HFFc6 (cell line): ENCODE measurements at places on chromosomes 3 and 15. TPM values are rescaled to one million over a fixed set of nuclear protein-coding genes. Genes with fewer than 3 reads are reported as not detected.

- no peak for DNase-seq
Measured at GRCh38 chr3:155370764-155371503, 77.5 kb upstream of the STRIT1 start.

GRCh38 chr3:44992555-44993470 is 16.8 kb downstream of the EXOSC7 start:
- no peak for DNase-seq

DNA sequence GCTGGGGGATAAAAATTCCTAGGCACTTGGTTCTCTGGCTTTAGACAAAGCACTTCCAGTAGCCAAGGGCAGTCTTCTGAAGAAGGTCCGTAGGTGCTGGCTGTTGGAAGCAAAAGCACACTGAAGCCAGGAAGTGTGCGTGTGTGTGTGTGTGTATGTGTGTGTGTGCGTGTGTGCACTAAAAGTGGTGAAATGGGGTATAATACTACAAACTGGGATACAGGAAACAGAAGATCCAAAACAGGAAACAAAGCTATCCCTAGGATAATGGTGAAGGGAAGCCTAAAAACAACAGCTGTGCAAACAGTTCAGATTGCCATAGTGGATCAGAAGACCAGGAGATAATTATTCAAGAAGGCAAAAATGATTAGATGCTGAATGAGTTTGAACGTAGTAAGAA is 103.4 kb downstream of the IL20RB start:
- no peak for DNase-seq

GRCh38 chr15:50120729-50121128 is 1.7 kb upstream of the ATP8B4 start:
- no peak for DNase-seq

Gene SEMA3G
- not detected in 3 replicates for total RNA-seq
